ENCODE measurements at places on chromosomes 16 and 17. TPM values are rescaled to one million over a fixed set of nuclear protein-coding genes. Genes with fewer than 3 reads are reported as not detected.

The KRT28 gene
- not detected for total RNA-seq

The RUNDC3A gene
- total RNA-seq, result 0.23 TPM

The LRRC75A gene
- total RNA-seq, result not detected

The KDM8 gene
- 4.4 TPM for total RNA-seq

The ABCC11 gene
- total RNA-seq, result 0.19 TPM

The ACSM3 gene
- total RNA-seq, result 8.6 TPM

The GAS7 gene
- 39.1 TPM for total RNA-seq

The MT1H gene
- not detected for total RNA-seq

The ABCA6 gene
- 5.5 TPM for total RNA-seq

The PRCD gene
- total RNA-seq, result 2.5 TPM

The TRPV2 gene
- 1.8 TPM for total RNA-seq

The ABCA8 gene
- 1.5 TPM for total RNA-seq

The ZNF830 gene
- 6.5 TPM for total RNA-seq

The CCL7 gene
- total RNA-seq, result not detected

The MGAT5B gene
- total RNA-seq, result not detected

The INTS2 gene
- 11.8 TPM for total RNA-seq

The NOXO1 gene
- total RNA-seq, result 0.38 TPM

The TPSD1 gene
- total RNA-seq, result 5.9 TPM

The CNTNAP4 gene
- total RNA-seq, result not detected

The RAB40B gene
- 20.8 TPM for total RNA-seq

The ZNF385C gene
- total RNA-seq, result not detected

The KREMEN2 gene
- 0.19 TPM for total RNA-seq

The KRT31 gene
- total RNA-seq, result 2.5 TPM

The SULT1A3 gene
- 1.1 TPM for total RNA-seq

The CCL8 gene
- total RNA-seq, result not detected

The IRF8 gene
- total RNA-seq, result not detected

The CES4A gene
- 4.8 TPM for total RNA-seq

The RNF112 gene
- 1.5 TPM for total RNA-seq

The ZMYND15 gene
- total RNA-seq, result 1.1 TPM

The SKA2 gene
- 21.7 TPM for total RNA-seq

The SLFN11 gene
- 8.9 TPM for total RNA-seq

The HS3ST3A1 gene
- 12.0 TPM for total RNA-seq

The NGFR gene
- total RNA-seq, result 3.4 TPM

The VEZF1 gene
- 21.1 TPM for total RNA-seq

The SLC5A11 gene
- not detected for total RNA-seq

The PDE6G gene
- not detected for total RNA-seq

The VKORC1 gene
- total RNA-seq, result 52.8 TPM

The ZP2 gene
- total RNA-seq, result not detected

The SPNS2 gene
- 52.8 TPM for total RNA-seq
